ENCODE measurements at places on chromosomes 2 and 18.

- DNase-seq = no peak
Measured at GRCh38 chr2:159442159-159442852, 155.8 kb upstream of the WDSUB1 start.

- DNase-seq = no peak
Measured at GRCh38 chr2:206846331-206846730, 80.9 kb downstream of the FASTKD2 start.

DNA sequence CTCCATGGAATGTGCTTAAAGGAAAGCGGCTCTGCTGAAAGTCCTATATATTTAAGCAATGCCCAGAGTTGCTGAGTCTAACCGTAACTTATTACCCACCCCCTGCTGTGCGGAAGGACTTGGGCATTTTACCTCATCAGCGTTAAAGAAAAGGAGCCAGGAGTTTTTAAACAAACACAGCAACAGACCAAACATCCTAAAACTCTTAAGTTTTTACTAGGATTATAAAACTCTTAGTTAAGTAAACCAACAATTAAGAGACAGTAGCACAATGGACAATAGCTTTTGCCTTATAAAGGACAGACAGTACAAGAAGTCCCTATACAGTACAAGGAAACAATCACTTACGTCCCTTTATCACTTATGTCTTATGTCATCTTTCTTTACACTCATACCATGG, 90.2 kb downstream of the ZNF521 start:
- DNase-seq = no peak

DNA sequence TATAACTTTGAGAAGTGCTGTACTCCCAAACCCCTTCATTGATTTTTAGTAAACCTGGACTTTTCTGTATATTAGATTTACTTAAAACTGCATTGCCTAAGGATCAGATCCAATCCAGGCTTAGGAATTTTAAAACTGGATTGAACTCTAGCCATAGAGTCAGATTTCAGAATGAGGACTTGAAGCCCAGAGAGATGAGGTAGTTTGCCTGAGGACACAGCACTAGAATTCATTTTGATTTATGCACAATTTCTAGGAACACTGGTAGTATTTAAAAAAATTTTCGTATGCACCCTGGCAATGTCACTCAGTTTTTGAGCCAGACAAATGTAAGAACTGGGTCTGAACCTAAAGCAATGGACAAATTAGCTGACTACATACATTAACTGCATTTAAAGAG, 144.9 kb downstream of the KCTD1 start:
- DNase-seq = no peak

GRCh38 chr18:62732617-62733016, 17.3 kb downstream of the PHLPP1 start:
- no peak for DNase-seq

DNA sequence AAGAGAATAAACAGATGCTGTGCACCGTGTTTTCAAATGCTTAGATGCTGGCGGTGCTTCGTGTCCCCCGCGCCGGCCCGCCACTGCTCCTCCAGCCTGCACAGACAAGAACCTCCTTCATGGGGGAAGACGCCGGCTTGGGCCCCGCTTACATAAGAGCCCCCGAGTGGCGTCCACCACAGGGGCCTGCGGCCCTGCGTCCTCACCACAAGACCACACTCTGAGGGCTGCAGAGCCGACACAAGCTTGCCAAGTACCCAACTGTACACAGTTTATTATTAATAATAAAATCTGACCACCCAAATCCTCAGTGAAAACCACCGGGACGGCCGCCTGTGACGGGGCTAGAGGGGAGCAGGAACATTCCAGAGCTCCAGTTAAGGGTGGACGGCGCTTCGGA, 232.2 kb downstream of the HDAC4 start:
- DNase-seq = no peak

DNA sequence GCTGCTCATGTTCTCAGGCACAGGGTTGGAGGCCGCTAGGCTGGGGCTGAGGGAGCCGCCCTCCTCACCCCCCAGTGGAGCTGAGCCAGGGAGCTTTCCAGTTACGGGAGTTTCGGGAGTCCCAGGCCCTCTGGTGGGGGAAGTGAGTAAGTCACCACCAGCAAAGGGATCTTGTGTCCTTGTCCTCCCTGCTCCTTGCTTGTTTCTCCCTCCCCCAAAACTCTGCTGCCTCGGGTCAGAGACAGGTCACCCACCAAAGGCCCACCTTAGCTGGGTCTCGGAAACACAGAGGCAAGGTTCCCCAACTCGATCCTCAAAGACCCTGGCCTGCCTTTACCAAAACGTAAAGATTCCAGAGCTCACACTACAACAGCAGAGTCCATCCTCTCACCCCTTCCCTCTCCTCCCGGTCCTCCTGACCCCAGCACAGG, 60.5 kb upstream of the POMC start:
- DNase-seq = peak; percentile 72

GRCh38 chr2:205171261-205171940, 510.9 kb upstream of the NRP2 start:
- no peak for DNase-seq

- DNase-seq = no peak
Measured at GRCh38 chr2:18619091-18619490, 29.7 kb upstream of the NT5C1B start.

DNA sequence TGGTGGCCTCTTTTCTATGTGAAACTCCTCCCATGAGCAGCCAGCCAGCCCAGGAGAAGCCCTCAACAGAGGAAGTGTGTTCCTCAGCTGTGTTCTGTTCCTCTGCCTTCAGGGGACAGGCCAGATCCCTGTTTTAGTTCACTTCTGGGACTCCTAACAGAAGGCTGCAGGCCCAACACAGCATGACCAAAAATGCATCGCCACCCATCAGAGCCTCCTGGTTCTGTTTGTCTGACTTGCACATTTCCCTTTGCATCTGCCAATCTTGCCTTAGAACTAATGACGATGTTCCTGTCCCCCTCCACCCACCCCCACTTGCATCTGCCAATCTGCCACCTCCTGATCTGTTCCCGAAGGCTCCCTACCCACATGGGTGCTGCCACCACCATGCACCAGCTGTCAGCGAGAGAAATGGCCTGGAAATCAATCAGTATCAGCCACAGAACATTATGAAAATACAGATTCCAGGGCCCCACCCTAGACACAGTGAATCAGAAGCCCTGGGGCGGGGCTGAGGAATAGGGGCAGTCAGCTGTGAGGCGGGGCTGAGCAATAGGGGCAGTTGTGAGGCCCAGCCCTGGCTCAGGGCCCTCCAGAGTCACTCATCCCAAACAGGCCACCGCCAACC, 51.0 kb downstream of the FAM168B start:
- DNase-seq = no peak

DNA sequence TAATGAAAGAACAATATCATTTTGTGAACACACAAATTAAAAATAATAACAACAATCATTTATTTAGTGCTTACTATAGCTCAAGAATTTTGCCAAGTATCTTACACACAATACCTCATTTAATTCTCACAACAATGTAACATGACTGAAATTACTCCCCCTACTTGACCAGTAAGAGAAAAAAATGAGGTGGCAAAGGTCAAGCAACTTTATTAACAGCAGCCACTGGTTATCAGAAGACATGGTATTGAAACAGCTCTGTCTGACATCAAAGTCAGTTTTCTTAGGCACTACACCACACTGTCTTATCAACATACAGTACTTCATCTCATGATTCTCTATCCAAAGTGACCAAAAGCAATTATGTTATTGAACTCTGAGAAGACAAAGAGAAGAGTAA, 389.4 kb downstream of the ZEB2 start:
- no peak for DNase-seq

DNA sequence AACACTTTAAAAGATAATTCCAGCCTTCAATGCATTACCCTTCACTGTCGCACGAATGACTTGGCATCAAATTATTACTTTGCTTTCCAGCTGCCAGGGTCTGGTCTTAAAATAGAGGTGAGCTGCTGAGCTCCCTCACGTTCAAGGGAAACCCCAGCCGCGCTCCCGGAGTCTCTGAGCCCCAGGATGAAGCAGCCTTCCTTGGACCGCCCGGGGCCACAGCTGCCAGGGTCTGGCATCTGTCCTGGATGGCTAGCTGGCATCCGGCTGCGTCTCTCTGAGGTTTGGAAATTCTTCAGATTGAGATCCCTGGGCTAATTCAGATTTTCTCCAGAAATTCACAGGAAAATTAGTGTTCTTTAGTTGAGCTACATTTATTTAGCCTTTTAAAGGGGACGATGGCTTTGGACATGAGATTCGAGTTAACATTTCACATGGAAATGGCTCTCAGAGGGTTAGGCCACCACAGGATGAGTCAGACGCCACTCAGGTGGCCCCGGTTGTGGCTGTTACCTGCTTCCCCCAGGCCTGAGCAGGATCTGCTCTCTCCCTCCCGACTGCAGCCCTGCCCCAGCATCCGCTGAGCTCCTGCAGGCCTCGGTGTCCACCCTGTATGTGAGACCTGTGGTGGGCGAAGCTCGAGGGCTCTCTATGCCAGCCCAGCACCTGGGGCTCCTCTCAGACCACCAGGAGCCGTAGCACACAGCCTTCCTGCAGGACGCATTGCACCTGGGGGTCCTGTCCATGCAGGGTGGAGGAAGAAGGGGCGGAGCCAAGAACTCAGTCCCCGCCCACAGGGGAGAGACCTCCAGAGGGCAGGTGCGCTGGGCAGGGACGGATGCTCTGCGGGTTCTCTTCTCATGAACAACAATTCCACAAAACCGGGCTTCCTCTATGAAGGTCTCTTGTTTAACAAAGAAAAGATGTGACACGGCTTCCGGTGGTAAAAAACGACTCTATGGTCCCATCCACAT, 255.5 kb downstream of the TWIST2 start:
- DNase-seq = no peak

GRCh38 chr18:48711651-48712486, 173.0 kb downstream of the CTIF start:
- peak; percentile 61 for DNase-seq

DNA sequence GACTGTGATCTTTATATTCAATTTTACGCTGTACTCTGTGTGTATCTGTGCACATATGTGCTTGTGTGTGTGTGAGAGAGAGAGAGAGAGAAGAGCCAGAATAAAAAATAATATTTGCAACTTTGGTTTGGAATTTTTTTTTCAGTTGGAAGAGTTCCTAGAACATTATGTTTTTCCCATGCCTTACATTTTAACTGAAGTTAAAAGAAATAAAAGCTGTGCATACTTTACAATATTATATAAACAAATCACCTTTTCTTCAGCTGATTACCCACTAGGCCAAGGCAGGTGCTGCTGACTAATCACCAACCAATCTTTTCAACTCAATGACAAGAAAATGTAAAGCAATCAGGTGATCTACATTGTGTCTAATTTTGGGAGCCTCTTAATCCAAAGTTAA, 366.3 kb downstream of the NYAP2 start:
- DNase-seq = no peak

- DNase-seq = peak; percentile 56
Measured at GRCh38 chr2:16487686-16488085, 177.9 kb downstream of the CYRIA start.
